Left forelimb (tissue), 1 donor: ENCODE measurements at places on chromosomes 7 and 10.

DNA sequence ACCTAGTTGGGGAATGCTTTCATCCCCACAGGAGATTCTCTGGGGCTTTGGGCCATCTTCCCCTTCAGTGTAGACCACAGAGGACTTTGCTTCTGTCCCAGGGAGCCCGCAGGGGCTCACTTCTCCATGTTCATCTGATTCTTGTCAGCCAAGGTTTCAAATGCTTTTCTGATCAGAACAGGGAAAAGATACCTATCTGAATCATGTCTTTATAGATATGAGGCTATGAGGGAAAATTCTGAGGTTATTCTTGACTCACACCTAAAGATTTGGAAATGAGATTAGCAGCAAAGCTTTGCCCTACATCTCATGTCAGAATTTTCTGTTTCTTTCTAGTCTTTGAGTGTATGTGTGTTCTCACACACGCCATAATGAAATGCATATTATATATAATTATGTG, 53.3 kb downstream of the FIGNL1 start:
- DNase-seq: no peak

- no peak for DNase-seq
Measured at GRCh38 chr10:48768926-48769325, 84.3 kb downstream of the WDFY4 start.

- DNase-seq: no peak
Measured at GRCh38 chr10:70255329-70256299, 22.4 kb upstream of the PPA1 start.

DNA sequence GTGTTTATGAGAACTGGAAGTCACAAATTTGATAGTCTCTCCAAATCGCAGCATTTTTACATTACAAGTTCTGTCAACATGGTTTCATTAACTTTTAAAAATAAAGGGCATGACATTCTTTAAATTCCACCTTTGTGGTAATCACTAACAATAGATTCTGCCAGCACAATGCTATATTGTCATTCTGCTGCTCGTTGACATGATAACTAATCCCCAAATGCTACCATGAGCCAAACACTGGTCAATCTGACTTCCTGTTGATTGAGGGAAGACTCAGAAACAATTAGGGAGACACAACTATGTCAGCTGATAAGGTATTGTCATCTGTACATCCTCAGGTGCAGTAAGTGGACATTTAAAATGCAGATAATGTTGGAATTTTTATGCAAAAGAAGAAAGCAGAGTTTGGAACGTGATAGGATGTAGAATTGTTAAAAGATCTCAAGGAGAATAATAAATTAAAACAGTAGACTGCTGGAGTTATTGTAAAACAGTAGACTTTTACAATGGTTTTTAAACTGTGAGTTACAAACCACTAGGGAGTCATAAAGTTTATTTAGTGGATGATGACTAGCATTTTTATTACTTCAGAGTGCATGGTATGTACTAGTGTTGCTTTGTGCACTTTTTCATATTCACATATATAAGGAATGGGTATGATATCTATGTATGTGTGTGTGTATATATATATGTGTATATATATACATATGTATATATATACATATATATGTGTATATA, 126.4 kb upstream of the DKK1 start:
- DNase-seq: no peak

DNA sequence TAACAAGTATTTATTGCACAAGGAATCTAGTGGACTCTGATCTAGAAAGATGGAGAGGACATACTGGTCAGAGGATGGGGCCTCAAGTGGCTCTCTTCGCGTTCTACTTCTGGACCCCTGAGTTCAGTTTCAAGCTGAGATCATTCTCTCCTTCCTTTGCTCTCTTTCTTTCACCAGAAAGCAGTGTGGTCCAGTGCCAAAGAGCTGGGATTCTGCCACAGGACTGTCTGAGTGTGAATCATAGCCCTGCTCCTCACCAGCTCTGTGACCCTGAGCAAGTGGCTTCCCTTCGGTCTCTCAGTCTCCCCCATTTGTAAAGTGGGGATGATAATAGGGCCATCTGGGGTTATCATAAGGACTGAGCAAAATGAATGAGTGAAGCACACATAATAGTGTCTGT, 715.2 kb downstream of the SUGCT start:
- DNase-seq: no peak

- DNase-seq: no peak
Measured at GRCh38 chr7:36821617-36822016, 97.3 kb upstream of the AOAH start.

- DNase-seq: no peak
Measured at GRCh38 chr10:126233182-126234148, 154.8 kb downstream of the ADAM12 start.

- no peak for DNase-seq
Measured at GRCh38 chr10:1050145-1050544, 1.2 kb upstream of the IDI1 start.

- DNase-seq: no peak
Measured at GRCh38 chr10:29828440-29828894, 193.7 kb upstream of the SVIL start.

DNA sequence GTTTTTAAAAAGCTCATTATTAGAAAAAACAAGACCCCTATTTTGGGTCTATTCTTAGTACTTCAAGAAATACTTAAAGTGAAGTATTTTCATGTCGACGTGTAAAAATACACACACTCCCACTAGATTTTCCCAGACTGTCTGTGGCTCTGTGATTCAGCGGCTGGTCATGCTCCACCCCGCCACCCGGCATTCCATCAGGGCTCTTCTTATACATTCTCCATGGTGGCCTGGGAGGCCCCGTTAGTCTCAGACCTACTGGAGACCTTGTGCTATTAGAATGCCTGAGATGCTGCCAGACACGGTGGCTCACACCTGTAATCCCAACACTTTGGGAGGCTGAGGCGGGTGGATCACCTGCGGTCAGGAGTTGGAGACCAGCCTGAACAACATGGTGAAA, 13.1 kb downstream of the TECPR1 start:
- no peak for DNase-seq

GRCh38 chr7:157439149-157439548, 102.3 kb downstream of the DNAJB6 start:
- no peak for DNase-seq

GRCh38 chr10:131001438-131001837, 310.1 kb downstream of the TCERG1L start:
- DNase-seq: no peak

DNA sequence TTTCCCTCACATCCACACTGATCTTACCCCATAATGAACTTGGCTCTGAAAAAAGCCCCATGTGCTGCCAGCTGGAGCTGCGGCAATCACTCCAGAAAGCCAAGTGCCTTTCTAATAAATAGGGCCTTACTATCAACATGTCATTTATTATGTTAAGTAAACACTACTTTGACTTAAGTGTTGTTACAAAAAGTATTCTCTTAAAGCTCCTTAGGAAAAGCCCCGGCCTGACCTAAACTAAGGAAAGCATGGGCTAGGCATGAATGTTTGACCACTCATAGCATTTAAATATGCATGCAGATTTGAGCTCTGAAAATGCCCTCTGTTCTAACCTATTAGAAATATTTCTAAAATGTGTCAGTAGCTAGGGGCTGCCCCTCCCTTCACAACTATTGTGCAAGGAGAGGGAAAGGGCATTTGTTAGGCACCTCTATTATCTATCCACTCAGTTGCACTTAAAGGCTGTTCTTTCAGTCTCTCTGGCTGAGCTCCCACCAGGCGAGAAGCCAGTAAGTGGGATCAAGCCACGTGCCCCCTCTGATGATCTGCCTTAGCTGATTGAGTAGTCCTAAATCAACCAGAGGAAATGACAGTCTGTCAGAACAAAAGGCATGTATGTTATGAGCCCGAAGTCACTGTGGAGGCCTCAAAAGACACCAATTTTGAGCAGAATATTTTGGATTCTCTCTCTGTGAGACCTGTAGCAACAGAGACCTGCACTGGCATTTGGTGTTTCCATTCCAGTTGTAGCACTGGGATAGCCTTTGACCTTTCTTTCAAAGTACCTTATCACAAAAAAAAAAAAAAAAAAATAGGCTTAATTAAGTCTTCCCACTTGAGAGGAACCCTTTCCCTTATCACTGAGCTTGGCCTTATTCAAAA, 77.1 kb downstream of the ITGB8 start:
- DNase-seq: no peak

DNA sequence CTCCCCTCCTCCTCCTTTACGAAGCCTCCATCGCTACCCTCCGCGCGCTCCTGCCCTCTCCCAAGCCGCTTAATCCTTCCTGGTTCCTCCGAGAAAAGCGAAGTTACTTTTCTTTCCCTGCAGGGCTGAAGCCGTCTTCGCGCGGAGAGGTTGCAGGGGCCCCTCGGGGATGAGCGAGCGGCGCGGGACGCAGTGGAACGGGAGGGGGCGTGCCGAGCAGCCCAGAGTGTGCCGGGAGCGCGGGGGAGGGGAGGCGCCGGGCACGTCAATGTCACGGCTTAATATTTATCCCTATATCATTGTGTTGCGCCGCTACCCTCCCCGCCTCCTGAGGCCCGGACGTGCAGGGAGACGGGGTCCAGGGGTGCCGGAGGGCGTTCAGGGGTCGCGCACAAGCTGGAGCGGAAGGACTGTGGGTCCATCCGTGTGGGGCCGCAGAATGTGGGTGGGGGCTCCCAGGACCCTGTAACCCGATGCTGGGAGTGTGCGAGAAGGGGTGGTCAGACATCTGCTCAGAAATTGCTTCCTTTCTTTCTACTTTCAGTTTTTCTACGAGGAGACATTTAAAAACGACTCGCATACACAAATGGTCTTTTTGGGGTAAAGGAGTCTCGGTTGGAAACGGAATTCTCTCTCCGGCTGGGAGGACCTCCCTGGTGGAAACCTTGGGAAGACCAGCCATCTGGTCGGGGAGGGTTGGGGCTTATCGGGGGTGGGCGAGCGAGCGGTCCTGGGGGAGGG, 2.4 kb downstream of the CDK6 start:
- DNase-seq: peak; percentile 90

DNA sequence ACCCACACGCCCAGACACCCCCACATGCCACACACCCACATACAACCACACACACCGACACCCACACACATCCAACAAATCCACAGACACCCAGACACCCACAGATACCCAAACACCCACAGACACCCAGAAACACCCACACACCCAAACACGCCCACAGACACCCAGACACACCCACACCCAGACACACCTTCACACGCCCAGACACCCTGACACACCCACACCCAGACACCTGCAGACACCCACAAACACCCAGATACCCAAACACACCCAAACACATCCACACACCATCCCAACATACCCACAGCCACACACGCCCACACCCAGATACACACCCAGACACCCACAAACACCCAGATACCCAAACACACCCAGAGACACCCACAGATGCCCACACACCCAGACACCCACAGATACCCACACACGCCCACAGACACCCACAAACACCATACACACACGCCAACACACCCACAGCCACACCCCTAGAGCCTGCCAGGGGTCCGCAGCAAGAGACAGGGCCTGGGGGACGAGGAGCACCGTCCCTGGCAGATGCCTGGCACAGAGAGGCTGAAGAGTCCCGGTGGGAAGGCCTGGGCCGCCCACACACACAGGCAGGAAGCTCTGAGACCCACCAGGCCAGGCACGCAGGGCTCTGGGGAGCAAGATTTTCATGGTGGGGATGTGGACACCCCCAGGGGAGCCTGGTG, 28.5 kb downstream of the CYP2W1 start:
- no peak for DNase-seq

- no peak for DNase-seq
Measured at GRCh38 chr10:96587264-96588059, 650 bp upstream of the TM9SF3 start.

- peak; percentile 67 for DNase-seq
Measured at GRCh38 chr7:16753932-16754855, 639 bp downstream of the TSPAN13 start.

- peak; percentile 41 for DNase-seq
Measured at GRCh38 chr10:69635428-69636272, 5.6 kb downstream of the FAM241B start.

DNA sequence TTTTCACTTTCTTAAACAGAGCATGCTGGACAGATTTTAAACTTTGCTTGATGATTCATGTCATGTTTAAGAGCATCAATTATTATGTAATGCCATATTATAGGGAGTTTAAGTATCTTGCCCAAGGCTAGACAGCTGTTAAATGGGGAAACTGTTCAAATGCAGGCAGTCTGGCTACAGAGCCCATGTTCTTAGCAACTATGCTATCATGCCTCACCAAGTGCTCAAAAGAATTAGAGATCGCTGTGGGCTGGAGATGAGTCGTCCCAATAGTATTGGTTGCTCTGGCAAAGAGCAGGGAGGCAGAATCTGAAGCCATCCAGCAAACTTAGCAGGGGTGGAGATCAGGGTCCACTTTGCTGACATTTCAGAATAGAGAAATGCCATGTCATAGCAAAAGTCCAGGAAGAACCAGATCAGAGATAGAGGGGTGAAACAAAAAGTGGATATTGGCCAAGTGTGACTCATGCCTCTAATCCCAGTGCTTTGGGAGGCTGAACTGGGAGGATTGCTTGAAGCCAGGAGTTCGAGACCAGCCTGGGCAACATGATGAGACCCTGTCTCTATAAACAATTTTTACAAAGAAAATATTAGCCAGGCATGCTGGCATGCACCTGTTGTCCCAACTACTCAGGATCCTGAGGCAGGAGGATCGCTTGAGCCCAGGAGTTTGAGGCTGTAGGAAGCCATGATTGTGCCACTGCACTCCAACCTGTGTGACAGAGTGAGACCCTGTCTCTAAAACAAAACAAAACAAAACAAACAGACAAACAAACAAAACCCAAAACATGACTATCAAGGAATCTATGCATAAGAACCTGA, 57.8 kb downstream of the BAMBI start:
- no peak for DNase-seq

DNA sequence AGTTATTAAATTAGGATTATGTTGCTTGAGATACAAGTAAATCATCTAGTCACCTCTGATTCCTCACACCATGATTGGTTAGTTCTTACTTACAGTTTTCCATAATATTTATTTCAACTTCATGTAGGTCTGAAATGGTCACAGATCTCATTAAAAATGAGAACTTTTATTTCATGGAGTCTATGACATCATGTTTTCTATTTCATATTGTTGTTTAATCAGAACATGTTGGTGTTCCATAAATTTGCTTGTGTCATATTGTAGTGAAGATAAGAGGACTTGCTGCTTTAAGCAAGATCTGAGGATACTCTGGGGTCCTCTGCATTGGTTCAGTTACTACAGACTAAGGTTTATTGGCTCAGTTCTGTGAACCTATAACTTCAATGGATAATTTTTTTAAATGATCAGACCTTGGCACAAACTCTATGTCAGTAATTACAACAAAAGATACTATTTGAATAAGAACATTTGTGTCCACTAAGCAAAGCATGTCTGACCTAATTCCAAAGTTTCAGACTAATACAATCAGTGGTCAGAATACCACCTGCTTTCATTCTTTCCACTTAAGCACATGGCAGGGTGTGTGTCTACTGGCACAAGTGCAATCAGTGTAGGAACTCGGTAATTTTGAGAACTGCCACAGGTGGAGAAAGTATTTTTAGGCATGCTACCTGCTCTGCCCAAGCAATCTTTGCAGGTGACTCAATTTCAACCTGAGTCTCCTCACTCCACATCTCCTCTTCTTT, 68.5 kb downstream of the CCDC71L start:
- no peak for DNase-seq
